ENCODE measurements at places on chromosomes 6 and 20.

GRCh38 chr20:21623074-21623780 lies 82.2 kb upstream of the PAX1 start:
- no peak for DNase-seq

DNA sequence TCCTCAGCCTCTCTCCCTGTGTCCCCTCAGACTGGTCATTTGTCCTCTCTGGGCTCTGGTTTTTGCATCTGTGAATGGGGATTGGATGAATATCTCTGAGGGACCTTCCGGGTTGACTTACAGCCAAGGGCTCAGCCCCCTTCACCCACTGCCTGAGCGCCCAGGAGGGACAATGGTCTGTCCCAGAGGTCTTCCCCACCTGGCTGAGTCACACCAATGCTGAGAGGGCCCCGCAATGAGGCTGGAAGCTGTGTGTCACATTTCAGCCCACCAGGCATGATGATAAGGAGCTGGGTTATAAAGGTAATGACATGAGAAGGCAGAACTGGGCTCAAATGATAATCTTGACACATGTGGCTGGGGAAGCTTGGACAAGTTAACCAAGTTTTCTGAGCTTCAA lies 70.5 kb downstream of the TOX2 start:
- DNase-seq: no peak

DNA sequence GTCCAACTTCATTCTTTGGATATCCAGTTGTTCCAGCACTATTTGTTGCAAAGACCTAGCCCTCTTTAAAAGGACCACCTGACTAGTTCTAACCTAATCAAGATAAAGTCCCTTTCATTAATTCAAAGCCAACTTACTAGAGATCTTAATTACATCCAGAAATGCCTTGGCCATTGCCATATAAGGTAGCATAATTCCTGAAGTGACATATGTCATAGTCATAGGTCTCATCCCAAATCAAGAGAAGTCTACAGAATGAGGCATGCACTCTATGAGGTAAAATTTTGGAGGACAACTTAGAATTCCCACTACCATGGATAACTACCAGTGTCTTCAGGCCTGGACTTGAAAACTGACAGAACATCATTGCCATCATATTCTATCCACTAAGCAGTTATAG lies 420.4 kb upstream of the ID4 start:
- no peak for DNase-seq

DNA sequence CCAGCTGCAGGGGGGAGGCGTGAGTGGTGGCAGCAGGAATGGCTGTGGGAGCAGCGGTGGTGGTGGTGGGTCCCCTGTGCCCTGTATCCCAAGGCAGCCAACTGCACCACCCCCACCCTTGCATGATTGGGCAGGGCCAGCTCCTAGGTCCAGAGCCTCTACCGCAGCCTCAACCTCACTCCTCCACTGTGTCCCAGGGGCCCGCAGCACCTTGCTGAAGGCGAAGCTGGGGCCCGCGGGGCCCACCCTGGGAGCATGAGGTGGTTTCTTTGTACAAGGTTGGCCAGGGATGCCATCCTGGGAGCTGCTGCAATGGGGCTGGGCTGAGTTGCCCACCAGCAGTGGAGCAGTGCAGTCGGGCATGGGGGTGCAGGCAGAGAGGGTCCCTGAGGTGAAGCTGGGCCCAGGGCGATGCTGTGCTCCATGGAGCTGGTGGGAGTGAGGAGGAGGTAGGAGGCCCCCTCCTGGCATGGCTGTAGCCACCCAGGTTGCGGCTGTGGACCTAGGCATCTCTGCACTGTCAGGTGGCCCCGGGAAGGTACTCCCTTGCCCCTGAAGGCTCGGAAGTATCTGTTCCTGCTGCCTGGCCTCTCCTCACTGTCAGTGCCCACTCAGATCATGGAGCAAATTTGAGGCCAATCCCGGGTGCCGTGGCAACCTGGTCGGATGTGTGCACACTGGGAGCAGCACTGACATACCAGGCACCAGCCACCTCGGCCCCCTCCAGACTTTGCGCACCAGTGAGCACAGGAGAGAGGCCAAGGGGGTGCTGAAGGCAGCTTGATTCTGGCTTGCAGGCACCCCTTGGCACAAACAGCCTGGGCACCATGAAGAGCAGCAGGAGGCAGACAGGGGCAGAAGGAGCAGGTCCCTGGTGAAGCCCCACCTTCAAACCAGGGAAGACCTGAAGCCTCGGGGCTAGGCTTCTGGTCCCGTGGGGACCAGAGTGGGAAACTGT lies 60.2 kb upstream of the L3MBTL3 start:
- DNase-seq: no peak

- no peak for DNase-seq
These were observed 11.4 kb downstream of the DYNLT1 start for GRCh38 chr6:158633127-158633526.

- peak; percentile 6 for DNase-seq
These were observed 147.8 kb upstream of the DTNBP1 start for GRCh38 chr6:15810618-15811017.

GRCh38 chr6:45538641-45539547 lies 161.2 kb upstream of the SUPT3H start:
- no peak for DNase-seq

DNA sequence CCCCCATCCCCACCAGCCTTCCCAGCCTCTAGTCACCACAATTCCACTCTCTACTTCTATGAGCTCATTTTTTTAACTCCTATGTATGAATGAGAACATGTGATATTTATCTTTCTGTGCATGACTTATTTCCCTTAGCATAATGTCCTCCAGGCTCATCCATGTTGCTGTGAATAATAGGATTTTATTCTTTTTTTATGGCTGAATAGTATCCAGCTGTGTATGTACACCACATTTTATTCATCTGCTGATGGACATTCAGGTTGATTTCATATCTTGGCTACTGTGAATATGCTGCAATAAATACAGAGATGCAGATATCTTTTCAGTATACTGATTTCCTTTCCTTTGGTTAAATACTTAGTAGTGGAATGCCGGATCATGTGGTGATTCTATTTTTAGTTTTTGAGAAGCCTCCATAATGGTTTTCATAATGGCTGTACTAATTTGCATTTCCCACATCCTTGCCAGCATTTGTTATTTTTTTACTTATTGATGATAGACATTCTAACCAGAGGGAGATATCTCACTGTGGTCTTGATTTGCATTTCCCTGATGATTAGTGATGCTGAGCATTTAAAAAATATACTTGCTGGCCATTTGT lies 194.9 kb downstream of the PACRG start:
- no peak for DNase-seq

GRCh38 chr6:148074738-148075137 lies 267.9 kb upstream of the SASH1 start:
- DNase-seq: no peak

- no peak for DNase-seq
These were observed 3.5 kb upstream of the SLC22A2 start for GRCh38 chr6:160261991-160262680.

DNA sequence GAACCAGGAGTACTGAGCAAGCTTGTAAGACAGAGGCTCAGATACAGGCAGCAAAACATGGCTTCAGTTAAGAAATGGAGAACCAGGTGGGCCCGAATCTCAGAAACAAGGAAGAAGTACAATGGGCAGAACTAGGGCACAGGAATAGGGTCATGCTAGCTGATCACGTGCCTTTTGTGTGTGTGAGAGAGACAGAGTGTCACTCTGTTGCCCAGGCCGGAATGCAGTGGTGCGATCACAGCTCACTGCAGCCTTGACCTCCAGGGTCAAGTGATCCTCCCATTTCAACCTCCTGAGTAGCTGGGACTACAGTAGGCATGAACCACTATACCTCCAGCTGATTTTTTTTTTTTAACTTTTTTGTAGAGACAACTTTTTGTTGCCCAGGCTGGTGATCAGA lies 257.8 kb downstream of the UST start:
- no peak for DNase-seq

- no peak for DNase-seq
These were observed 19.3 kb downstream of the RIPOR2 start for GRCh38 chr6:24916496-24916895.

GRCh38 chr6:32087574-32088486 lies 21.3 kb downstream of the TNXB start:
- no peak for DNase-seq

DNA sequence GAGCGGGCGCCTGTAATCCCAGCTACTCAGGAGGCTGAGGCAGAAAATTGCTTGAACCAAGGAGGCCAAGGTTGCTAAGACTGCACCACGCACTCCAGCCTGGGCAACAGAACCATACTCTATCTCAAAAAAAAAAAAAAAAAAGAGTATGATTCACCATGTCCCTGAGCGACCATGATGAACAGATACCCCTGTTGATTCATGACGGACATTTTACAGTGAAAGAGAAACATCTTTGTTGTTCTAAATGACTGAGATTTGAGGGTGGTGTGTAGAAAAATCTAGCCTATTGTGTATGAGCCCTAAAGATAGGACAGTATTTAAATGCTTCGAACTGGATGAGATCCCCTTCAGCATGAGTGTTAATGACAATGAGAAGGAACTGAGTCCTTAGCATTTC lies 32.8 kb downstream of the RBM24 start:
- no peak for DNase-seq

- DNase-seq: no peak
These were observed 66.6 kb downstream of the CLVS2 start for GRCh38 chr6:123062670-123063069.

DNA sequence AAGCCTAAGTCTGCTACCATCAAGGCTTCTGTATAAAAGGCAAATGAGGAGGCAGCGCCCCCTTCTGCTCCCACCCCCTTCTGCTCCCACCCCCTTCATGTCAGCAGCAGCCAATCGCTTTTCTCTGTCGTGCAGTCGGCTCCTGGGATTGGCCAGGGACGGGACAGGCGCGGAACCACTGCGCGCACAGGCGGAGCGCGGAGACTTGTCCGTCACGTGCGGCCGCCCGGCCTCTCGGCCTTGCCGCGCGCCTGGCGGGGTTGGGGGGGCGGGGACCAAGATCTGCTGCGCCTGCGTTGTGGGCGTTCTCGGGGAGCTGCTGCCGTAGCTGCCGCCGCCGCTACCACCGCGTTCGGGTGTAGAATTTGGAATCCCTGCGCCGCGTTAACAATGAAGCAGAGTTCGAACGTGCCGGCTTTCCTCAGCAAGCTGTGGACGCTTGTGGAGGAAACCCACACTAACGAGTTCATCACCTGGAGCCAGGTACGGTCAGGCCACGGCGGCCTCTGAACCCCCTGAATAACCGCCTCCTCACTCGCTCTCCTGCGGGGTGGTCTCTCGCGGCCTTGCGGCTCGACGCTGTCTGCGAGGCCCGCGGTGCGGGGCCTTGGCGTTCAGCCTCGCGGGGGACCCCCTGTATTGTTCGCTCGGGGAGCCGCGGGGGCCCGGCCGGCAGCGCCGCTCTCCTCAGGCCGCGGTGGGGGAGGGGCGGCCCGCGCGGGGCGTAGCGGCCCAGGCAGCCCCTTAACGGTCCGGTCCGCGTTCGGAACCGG lies at the start of gene HSF2:
HSF2 (plus strand) TSS at position 305 of the 773 bp plus-strand sequence; CDS start at position 391, 86 bp downstream.
- DNase-seq: peak; percentile 96

- no peak for DNase-seq
These were observed 86.7 kb downstream of the KIF16B start for GRCh38 chr20:16486532-16486931.

- DNase-seq: no peak
These were observed 60.2 kb downstream of the CHMP4B start for GRCh38 chr20:33871362-33871761.

DNA sequence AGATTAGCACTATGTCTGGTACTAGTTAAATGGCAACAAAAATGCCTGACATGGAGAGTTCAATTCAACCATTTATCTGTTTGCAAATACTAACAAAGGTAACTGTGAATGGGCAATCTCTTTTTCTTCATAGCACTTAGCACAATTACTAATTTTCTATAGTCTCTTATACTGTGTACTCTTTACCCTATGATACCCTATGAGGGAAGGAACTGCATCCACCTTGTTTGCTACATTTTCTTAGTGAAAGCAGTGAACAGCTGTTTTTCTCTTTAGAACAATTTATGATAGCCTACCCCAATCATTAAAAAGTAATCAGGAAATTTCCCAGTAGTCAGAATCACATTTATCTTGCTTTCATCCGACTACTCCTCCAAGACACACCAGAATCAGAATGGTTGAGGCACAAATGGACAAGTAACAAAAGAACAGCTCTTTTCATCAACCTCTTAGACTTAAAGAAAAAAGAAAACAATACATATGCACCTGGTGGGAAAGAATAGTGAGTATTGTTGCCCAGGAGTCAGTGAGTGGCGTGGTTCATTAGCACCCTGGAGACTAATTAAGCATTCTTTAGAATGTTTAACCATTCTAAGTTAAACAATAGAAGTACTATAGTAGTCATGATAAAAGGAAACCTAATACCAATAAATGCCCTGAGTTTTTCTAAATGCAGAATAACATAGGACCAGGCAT lies 16.7 kb downstream of the ZNF292 start:
- no peak for DNase-seq

DNA sequence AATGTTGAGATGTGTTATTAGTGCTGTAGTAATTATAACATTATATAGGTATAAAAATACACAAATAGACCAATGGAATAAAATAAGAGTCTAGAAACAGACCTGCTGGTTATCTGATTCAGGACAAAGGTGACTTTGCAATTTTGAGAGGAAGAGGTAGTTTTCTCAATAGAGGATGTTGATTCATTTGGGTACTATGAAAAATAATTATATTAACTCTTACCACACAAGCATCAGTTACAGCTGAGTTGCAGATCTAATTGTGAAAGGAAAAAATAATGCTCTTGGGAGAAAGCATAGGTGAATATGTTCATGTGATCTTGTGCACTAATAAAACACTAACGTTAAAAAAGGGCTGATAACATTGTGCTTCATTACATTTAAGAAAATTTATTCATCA lies 103.0 kb downstream of the BCKDHB start:
- DNase-seq: no peak

DNA sequence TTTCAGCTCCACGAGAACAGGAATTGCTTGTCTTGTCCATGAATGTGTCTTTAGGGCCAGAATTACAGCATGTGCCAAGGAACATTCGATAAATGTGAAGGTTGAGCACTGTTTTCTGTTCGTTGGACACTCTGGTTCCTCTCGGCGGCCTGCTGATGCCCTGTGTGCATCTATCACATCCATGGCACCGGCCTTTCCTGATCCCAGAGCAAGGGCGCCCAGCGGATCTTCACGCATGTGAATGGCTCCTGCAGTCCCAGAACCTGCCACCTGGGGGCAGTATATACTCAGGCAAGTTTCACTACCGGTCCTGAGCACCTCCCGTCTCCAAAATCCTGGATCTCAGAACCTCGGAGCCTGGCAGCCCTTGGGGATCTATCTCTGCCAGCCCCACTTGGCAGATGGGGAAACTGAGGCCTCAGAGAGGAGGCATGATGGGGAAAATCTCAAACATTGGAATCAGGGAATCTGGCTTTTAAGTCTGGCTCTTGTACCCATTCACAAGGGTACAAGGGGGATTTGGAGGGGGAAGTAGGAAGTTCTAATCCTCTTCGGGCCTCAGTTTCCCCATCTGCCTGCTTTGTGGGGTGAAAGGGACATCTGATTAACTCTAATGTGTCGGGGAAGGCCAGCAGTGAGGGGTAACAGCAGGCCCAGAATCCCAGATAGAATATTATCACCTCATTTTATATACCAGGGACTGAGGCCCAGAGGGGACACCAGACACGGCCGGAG lies 4.3 kb upstream of the CEBPB start:
- peak; percentile 72 for DNase-seq

GRCh38 chr6:166771701-166772100 lies 144.7 kb upstream of the RPS6KA2 start:
- DNase-seq: no peak

GRCh38 chr6:164168595-164168994 lies 754.1 kb downstream of the QKI start:
- no peak for DNase-seq

- DNase-seq: no peak
These were observed 49.6 kb upstream of the PHIP start for GRCh38 chr6:79127660-79128059.
